GOT3 (cell line): ENCODE measurements at places on chromosomes 6 and 20.

DNA sequence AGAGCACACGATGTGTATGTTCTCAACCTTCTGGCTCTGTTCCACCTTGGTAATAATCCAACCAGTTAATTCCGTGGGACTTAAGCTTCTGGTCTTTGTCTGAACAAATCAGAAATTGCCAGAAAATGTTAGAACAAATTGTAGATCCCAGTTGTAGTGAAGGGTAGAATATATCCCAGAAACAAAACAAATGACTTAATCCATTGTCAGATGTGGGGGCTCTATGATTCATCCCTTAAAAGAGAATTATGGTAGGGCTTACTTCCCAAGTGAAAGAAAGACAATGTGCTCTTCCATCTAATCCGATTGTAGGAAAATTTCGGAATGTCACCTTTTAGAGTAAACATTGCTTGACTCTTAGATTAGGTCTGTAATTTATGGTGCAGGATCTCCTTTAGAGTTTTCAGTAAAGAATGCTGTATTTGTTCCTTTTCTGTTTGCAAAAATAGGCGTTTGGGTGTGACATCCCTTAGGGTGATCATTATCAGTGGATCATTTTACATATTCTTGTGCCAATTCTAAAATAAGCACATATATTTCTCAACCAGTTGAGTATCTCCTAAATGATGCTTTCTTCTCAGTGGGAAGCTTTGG, 234.5 kb upstream of the ZNF217 start:
- no peak for DNase-seq

DNA sequence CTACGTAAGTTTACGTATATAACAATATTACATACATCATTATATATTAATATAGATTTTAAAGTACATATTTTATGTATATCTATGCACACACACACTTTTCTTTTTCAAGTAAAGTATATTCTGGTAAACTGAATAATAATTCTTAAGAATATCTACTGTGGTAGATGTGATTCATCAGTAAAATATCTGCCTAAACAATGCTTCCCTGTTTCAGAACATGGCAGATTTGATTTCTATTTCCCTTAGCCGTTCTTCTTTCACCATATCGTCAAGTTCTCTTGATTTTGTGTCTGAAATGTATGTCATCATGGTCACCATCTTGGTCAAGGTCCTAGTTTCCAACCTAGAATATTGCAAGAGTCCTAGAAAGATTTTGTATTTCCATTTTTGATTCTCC, 195.6 kb downstream of the HDGFL1 start:
- DNase-seq = no peak

DNA sequence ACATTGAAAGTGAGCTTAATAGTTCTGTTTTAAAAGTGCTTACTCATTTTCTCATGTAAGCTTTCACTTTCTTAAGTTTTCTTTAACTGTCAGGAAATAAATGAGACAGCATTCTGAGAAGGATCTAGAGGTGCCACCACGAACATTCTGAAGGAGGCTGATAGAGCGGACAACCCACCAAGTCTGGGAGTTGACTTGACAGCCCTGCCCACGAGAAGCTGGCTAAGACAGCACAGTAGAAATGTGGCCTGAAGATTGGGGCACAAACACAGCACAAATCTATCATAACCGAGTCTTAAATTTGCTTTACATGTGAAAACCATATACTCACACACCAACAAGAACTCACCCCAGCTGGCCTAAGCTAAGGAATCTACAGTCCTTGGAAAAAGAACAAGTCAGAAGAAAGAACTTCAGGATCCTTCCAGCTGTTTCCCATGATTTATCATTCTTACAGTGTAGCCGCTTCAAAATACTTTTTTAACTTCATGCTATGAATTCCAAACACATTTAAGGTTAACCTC, 144.2 kb upstream of the TNFAIP3 start:
- DNase-seq = no peak

DNA sequence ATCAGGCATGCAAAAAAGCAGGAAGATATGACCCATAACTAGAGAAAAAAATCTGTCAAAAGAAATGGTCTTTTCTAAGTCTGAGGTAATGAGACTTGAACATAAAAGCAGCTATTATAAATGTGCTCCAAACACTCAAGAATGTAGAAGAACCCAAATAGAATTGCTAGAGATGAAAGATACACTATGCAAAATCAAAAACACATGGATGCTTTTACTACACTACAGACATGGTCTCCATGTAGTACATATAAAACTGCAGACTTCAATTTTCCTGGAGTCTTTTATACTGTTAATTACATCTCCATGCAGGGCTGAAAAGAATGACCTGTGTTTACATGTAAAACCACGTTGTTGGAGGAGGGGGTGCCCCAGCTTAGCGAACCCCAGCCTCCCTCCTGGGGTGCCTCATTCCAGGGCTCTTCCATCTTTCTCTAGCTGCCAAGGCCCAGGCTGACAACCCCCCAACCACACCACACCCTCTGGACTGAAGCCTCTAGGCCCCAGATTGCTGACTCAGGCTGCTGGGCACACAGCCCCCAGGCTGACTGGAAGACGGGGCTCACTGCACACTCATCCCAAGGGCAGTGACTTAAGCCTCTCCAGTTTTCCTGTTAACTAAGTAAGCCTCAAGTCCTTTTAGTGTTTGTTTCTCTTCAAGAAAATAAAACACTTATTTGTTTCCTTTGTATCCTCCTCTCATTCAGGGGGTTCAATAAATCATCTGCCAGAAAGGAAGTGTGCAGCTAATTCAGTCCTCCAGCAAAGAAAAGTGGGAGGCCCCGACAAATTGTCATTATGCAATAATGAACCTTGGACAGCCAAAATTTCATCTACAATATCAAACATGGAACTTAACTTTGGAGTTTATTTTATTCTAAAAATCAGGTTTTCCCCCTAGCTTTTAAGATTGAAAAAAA, 26.0 kb upstream of the PLAGL1 start:
- DNase-seq = no peak

- DNase-seq = no peak
Measured at GRCh38 chr6:166633732-166634535, 6.9 kb upstream of the RPS6KA2 start.

GRCh38 chr20:39717936-39718335, 755.8 kb downstream of the DHX35 start:
- no peak for DNase-seq

DNA sequence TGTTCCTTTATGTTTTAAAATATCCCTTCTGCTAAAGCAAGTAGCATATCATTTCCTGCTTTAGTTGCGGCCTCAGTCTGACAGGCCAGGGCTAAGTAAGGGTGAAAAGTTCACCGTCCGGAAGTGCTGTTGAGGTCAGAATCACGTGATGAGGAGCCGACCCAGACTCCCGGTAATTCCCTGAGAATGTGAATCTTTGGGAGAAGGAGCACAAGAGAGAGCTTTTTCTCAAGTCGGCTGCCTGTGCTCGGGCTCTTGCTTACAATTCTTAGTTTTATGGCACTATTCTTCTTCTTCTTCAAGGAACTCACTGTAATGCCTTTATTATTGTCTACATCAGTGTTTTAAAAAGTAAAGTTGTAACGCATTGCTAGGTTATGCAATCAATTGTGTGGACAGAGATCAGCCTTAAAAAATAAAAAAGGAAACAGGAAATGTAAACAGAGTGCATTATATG, 309.3 kb downstream of the PRL start:
- DNase-seq = no peak

DNA sequence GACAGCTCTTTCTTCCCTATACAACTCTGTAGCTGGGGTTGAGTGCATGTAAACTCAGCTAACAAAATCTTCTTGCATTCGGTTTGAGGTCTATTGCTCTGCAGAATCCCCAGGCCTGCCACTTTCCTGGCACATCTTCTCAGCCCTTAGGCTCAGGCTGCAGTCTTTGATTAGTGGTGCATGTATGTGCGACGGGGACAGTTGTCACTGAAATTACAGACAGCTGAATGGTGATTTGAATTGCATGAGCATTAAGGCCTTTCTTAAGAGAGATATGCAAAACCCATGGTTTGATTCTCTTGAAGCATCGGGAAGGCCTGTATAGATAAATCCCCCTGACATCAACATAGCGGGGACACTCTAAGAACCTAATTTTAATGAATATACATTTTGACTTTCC, 222.8 kb downstream of the CDH26 start:
- no peak for DNase-seq

DNA sequence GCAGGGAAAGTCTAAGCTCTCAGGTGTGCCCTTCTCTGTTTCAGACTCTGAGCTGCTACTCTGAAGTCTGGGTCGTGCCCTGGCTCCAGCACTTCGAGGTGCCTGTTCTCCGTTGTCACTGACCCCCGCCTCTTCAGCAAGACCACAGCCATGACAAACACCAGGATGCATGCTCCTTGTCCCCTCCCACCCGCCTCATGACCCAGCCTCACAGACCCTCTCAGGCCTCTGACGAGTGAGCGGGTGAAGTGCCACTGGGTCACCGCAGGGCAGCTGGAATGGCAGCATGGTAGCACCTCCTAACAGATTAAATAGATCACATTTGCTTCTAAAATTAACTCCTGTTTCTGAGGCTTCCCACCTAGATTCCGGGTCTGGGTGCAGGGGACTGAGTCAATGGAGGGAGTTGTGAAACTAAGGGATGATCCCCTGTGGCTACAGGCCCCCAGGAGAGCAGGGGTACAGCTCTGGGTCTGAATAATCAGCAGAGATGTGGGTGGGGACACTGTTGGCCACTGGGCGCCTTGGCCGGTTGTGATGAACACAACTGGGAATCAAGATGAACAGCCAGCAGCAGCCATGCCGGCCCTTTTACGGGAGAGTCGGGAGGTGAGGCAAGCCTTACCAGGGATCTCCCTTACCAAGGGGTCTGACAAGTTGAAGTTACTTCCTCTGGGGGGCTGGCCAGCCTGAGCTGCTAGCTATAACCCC, 10.7 kb downstream of the CST7 start:
- DNase-seq = no peak

DNA sequence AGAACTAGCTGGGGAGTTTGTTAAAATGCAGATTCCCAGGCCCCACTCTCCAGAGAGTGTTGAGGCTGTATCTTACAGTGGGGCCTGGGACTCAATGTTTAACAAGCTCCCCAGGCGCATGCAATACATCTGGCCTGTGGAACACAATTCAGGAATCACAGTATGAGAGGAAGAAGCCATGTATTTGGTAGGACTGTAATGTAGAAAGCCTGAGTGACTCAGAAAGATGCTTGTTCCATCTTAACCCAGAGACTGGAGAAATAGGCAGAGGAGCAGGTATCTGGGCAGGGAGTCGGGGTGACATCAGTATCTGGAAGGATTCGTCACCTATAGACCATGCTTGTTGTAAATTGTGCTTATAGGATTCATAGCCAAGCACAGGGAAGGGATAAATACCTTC, 90.5 kb downstream of the UNC5CL start:
- no peak for DNase-seq

DNA sequence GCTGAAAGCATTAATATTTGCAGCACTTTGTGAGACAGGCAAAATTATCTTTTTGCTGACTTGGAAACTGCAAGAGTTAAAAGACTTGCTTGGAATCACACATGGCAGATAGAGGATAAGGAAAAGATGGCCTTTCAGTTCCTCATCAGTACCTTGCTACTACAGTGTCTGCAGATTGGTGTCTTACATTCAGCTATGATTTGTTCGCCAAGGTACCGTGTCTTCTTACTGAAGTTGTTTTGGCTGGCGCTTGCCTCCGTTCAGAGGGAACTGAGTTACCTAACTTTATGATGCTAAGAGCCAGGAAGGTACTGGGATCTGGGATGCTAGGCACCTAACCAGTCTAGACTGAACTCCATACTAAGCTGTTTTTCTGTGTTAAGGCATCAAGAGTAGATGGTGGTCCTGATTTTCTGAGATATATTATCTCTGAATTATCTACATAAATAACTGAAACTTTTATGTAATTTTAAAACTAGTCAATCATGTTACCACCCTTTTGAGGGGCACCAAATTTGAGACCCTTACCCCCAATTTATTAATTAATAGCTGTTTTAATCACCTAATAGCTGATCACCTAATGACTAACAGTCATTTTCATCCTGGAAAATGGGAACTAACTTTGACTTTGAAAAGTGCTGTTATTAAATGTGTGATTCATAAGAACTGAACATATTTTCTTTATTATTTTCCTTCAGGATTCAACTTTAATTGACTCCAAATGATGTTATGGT, 2.5 kb downstream of the WTAP start:
- DNase-seq = no peak

DNA sequence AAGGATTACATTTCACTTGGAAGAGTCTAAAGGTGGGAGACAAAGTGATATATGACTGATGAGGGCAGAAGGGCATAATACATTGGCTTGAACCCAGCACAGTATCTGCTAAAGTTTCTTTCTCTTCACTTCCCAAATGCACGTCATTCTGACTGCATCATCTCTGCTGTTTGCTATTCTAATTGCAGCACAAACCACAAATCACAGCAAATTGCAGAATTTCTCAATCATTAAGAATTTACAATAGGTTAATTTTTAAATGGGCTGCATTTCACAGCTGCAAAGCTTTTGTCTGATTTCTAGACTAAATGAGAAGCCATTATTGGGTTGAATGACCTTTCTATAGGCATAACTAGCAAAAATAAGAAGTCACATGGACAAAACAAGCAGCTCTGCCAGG, 337.0 kb downstream of the RNGTT start:
- no peak for DNase-seq

DNA sequence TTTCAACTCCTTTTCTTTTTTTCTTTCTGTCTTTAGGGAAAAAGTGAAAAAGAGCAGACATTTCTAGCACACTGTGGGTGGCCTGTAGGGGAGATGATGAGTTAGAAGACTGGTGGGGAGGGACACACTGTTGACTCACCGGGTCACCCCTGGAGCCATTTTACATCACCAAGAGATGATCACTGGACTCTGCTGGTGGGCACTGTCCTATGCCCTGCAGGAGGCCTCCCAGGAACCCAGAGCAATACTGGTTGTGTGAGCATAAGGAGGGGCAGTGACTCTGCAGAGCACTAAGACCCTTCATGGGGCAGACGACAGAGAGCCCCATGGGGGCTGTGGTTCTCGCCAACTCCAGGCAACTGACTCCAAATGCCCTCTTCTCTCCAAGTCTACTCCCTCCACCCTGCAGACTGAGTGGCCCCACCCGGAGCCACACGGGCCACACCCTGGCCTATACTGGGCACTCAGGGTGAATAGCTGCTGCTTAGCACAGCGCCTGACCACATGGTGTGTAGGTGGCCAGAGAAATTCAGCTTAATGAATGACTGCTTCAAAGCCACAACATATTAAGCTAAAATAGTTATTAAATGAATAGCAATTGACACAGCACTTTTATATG, 177.5 kb downstream of the CDC5L start:
- no peak for DNase-seq

DNA sequence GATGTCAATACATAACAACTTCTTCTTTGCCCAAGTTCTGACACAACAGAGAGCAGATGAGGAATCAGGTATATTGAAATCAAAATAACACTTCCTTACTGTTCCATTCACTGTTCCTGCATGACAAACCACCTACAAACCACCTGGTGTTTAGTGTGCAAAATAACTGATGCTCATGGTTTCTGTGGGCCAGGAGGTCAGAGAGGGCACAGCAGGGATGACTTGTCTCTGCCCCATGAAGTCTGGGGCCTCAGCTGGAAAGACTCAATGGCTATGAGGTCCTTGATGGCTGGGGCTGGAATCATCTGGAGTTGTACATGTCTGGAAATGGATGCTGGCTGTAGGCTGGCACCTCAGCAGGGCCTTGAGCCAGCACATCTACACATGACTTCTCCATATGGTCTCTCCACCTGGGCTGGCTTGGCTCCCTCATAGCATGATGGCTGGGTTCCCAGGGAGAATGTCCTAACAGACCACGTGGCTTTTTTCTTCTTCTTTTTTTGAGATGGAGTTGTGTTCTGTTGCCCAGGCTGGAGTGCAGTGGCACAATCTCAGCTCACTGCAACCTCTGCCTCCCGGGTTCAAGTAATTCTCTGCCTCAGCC, 7.4 kb upstream of the COX4I2 start:
- no peak for DNase-seq
